ENCODE measurements at places on chromosomes 4 and X. TPM values are rescaled to one million over a fixed set of nuclear protein-coding genes. Genes with fewer than 3 reads are reported as not detected.

Gene RNF212
- total RNA-seq = 1.6 TPM

Gene RRH
- total RNA-seq = not detected

Gene SRPK3
- total RNA-seq = 0.39 TPM

Gene CENPVL1
- under 0.01 TPM for total RNA-seq

Gene ABHD18
- 7.6 TPM for total RNA-seq

Gene BEX5
- total RNA-seq = not detected

Gene SPANXA1
- not detected for total RNA-seq

Gene FAM184B
- total RNA-seq = not detected

Gene CXorf49
- total RNA-seq = not detected

Gene EGF
- 0.73 TPM for total RNA-seq

Gene ASB12
- not detected for total RNA-seq

Gene PTPN13
- total RNA-seq = 52.4 TPM

Gene HPGD
- 5.5 TPM for total RNA-seq

Gene TMEM187
- total RNA-seq = 7.3 TPM

Gene HSFX2
- total RNA-seq = not detected

All from subcutaneous preadipocyte (primary cell).